ENCODE measurements at places on chromosomes 7 and 10. TPM values are rescaled to one million over a fixed set of nuclear protein-coding genes. Genes with fewer than 3 reads are reported as not detected.
A peak's percentile ranks its signal among the peaks of the same experiment; 100 is the strongest.

Gene CAPZA2
- 173 TPM for total RNA-seq

- no peak overlapping the region for H3K4me3 ChIP-seq
- peaks cover 6% of the 10 kb centered on the region for H3K4me1 ChIP-seq
- no peak for DNase-seq
- no peak overlapping the region for H3K27ac ChIP-seq
- H3K36me3 ChIP-seq, result no peaks in the 10 kb centered on the region
Observed at GRCh38 chr10:77149001-77149400, 488.6 kb downstream of the KCNMA1 start.

- peaks cover 28% of the 10 kb centered on the region for H3K36me3 ChIP-seq
- no peak overlapping the region for H3K27ac ChIP-seq
- no peak overlapping the region for H3K4me3 ChIP-seq
Observed at GRCh38 chr7:30648744-30649540, 33.3 kb downstream of the CRHR2 start.

DNA sequence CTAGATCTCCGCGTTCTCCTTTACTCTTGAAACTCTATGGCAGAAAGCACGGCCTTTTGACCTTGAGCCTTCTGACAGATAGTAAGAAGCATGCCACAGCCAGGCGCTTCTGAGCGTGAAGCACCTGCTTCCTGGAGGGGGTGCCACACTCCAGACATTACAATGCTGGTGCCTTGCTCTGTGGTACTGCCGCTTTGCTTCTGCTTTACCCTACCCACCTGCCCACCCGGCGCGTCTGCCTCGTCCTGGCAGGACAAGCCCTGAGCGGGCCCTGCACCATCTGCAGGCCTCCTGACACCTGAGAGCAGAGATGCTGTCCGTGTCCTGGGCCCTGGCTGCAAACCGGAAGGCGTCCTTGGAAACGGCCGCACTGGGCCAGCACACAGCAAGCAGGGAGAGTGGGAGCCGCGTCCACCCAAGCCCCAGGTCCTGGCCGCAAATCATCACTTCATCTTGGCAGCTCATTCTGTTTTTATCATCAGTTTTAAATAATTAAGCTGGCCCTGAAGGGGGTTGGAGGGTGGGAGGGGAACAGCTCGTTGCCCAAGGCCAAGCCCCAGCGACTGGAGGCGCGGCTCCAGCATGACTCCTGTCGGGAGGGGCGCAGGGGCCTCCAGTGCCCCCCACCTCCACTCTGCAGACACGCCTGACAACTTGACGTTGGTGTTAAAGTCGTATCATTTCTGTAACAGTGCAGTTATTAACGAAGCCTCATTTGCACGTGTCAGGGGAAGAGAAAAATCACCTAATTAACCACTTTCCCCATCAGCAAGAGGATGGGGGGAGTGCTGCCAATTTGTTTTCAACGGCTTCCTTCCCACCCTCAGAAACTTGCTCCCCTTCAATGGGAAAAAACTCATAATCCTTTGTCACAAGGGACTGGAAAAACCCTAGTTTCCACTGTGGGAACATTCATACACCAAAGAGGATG, 132.2 kb downstream of the MAD1L1 start:
- H3K27me3 ChIP-seq, result no peaks in the 10 kb centered on the region
- H3K36me3 ChIP-seq, result no peaks in the 10 kb centered on the region
- H3K4me3 ChIP-seq, result no peak overlapping the region
- no peak overlapping the region for H3K27ac ChIP-seq

DNA sequence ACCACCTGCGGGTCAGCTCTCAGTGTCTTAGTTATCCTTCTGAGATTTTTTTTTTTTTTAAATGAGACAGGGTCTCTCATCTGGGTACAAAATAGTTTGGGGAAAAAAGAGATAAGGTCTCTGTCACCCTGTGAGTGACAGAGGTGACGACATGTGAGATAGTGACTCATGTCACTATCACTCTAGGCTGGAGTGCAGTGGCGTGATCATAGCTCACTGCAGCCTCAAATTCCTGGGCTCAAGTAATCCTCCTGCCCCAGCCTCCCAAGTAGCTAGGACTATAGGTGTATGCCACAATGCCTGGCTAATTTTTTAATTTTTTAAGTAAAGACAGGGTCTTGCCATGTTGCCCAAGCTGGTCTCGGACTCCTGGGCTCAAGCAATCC, 10.4 kb downstream of the BLVRA start:
- H3K4me3 ChIP-seq, result no peak overlapping the region
- H3K36me3 ChIP-seq, result peaks cover 16% of the 10 kb centered on the region
- no peak for DNase-seq

DNA sequence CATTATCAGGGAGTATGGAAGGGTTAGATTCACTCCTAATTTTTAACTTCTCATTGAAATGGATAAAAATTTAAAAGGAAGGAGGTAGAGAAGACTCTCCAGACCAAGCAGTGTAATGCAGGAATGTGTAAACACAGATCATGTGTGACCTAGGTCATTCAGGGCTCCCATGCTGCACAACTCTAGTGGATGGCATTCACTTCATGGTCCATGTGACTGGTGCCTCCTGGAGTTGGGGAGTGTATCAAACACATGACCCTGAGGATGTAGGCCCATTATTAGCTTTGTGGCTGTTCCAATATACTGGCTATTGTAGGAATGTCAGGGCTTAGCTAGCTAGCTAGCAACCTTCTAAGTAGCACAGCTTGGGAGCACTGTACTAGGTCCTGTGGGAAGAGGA, 109.9 kb downstream of the SLC25A13 start:
- H3K27me3 ChIP-seq, result no peaks in the 10 kb centered on the region
- peak overlapping the region; percentile 25 for H3K27ac ChIP-seq
- no peak for DNase-seq
- peaks cover 21% of the 10 kb centered on the region for H3K36me3 ChIP-seq

DNA sequence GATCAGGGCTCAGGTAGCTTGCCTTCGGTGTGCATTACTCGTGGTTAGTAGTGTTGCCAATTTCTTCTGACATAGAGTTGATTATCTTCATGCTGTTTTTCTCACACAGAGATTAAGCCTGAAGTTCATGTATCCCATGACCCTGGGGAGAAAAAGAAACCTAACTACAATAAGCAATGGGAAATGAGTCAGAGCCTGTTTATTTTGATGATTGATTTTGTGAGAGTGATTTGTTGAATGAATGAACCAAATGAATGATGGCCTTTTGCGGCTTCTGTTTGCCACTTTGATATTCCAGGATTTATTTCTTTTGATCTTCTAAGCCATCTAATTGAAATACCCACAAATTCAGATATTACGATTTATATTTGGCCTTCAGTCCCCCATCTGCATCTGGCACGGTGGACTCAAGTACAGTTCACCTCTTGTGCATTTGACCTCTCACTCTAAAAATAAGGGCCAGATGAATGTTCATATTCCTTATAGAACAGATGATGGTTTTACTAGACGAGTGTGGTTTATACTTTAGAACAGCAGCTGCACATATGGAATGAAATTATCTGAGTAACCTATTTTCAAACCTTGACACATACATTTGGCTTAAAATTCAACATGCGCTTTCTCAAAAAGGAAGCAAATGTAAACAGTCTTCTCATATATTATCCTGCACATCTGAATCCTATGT, 110.7 kb downstream of the PLCE1 start:
- no peak for DNase-seq
- no peaks in the 10 kb centered on the region for H3K27me3 ChIP-seq

GRCh38 chr7:94088560-94088959, 84.4 kb upstream of the BET1 start:
- no peak for DNase-seq
- H3K27me3 ChIP-seq, result no peaks in the 10 kb centered on the region
- no peaks in the 10 kb centered on the region for H3K36me3 ChIP-seq
- H3K4me3 ChIP-seq, result no peak overlapping the region
- H3K4me1 ChIP-seq, result peaks cover 6% of the 10 kb centered on the region
- H3K27ac ChIP-seq, result no peak overlapping the region
